ENCODE measurements at places on chromosomes 11 and 22.
A peak's percentile ranks its signal among the peaks of the same experiment; 100 is the strongest.

- DNase-seq: peak; percentile 57
Observed at GRCh38 chr11:46315033-46315738, 32.1 kb upstream of the DGKZ start.

DNA sequence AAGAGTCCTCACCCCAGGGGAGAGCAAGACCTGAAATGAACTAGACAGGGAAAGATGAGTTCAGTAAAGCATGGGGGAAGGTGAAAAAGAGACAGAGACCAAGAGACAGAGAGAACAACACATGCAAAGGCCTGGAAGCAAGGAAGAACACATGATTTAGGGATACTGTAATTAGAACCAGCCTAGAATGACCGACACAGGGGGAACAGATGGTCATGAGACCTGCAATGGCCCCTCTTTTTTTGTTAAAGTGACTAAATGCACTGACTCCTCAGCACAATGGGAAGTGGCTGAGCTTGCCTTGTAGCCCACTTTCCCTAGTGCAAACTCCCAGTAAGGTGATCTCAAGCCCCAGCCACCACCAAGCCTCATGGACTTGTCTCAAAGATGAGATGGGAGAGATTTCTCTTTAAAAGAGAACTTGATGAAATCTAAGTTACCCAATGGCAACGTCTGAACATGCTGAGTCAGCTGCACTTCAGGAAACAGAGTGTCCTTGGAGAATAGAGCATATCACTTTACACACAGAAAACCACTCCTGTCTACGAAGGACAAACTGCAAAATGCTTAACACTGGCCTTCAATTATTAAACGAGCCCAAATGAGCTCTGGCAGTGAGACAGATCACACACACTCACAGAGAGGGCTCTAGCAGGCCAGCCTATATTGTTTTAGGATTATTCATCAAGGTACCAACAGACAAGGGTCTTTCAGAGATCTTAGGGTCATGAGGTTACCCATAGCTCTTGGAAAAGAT is 91.0 kb downstream of the SERGEF start:
- DNase-seq: no peak

DNA sequence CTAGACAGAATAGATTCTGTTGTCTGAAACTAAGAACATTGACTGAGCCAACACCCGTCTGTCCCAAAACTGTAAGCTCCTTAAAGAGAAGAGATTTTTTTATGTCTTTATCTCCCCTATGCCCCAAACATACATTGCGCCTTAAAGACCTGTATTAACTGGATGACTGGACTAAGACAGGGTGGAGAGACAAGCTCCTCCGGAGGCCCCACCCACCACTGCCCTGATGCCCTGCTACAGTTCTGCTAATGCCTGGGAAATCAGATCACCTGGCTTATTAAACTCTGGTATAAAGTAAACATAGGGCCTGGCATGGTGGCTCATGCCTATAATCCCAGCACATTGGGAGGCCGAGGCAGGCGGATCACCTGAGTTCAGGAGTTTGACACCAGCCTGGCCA is 203.7 kb downstream of the TENM4 start:
- no peak for DNase-seq

DNA sequence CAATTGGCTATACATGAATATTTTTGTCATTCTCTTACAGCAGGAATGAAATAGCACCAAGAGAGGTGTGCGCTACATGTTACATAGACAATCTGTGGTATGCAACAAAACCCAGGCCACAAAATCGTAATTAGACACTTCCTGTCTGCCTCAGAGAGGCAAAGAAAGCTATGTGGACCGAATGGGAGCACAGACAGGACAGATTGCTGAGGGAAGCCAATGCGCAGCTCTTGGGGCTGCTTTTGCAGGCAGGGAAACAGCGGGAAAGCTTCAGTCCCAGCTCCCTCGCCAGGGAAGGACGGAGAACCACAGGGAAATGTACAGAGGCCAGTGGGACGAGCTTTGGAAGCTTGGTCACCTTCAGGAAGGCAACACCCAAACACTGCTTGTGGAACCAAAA is 40.9 kb downstream of the SERPINH1 start:
- DNase-seq: no peak

- DNase-seq: no peak
Observed at GRCh38 chr11:132531921-132532320, 1000.4 kb downstream of the OPCML start.

GRCh38 chr11:83693306-83693992 is 407.3 kb upstream of the CCDC90B start:
- no peak for DNase-seq

- no peak for DNase-seq
Observed at GRCh38 chr11:77104727-77105126, 2.1 kb downstream of the OMP start.

- no peak for DNase-seq
Observed at GRCh38 chr11:469684-470560, 19.8 kb downstream of the PTDSS2 start.

- DNase-seq: no peak
Observed at GRCh38 chr11:95495706-95496105, 264.7 kb upstream of the SESN3 start.

DNA sequence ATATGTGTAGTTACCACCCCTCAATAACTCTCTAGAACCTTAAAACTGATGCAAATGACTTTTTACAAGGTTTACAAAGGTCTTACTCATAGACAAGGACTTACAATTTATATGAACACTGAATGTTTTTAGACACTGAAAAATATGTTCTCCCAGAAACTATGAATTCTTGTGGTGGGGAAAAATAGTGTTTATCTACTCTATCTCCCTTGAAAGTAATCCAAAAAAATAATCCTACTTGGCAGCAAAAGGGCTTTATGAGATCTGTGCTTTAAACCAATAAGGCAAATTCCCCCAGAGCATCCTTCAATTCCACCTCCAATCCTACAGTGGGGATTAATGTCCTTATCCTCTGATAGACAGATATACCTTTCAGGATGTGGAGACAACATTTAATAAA is 1984.1 kb upstream of the RAG2 start:
- no peak for DNase-seq

- peak; percentile 44 for DNase-seq
Observed at GRCh38 chr11:77187776-77188632, 60.0 kb downstream of the MYO7A start.

- no peak for DNase-seq
Observed at GRCh38 chr11:69915501-69916250, 96.5 kb upstream of the FGF3 start.

DNA sequence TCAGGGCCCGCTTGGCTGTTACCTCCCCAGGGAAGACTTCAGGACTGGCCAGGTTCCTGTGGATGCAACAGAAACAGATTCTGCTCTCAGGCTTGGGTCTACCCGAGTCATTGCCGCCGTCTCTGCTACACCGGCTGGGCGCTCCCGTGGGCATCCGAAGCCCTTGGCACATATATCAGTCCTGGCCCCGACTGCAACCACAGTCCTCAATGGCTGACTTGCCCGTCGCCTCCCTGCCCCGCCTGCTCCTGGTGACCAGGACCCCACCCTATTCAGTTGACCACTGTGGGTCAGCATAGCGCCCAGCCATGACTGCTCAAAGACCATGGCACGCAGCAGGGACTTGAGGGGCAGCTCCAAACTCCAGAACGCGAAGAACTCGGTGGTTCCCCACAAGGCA is 64.7 kb upstream of the SLC22A12 start:
- no peak for DNase-seq

All from stimulated activated CD8-positive, alpha-beta memory T cell treated with anti-CD3 and anti-CD28 coated beads, Interleukin-2, amount 100 ng/mL, for 1 hour (primary cell).